ENCODE measurements at places on chromosomes 4 and X.

DNA sequence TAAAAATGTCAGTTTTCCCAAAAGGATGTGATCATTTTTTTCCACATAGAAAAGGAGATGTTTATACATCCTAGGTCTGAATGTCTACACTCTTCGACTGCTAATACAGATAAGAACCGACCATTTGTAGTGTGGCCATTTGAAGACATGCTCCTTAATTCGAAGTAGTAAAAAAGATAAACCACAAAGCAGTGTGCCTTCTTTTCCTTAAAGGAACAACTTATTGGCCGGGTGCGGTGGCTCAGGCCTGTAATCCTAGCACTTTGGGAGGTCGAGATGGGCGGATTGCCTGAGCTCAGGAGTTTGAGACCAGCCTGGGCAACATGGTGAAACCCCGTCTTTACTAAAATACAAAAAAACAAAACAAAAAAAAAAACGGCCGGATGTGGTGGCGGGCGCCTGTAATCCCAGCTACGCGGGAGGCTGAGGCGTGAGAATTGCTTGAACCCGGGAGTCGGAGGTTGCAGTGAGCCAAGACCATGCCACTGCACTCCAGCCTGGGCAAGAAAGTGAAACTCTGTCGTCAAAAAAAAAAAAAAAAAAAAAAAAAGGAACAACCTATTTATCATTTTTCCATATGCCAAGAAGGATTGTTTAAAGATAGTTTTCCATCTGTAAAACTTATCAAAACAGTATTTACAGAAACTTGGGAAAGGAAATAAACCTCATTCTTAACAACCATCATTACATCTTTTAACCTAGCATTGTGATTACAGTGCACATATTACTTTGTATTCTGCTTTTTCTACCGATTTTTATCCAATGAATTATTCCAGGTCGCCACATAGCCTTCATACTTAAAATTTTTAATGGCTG, 2.6 kb downstream of the INTS6L start:
- DNase-seq: no peak

DNA sequence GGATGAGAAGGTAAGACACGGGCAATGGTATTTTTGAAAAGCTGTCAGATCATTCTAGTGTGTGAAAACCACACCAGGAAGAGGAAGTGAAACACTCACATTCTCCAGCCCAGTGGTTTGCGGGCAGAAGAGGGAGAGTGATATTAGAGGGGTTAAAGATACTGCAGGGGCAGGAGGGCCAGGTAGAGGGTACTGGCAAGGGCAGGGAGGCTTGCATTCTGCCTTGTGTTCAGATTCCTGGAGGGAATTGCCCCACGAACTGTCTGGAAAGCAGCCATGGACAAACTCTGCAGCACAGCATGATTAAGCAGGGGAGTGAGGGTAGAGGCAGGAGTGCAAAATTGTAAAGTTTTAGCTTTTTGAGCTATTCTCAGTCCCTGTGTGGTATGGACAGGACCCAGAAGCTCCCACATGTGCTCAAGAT, 30.9 kb downstream of the NIPAL1 start:
- DNase-seq: peak; percentile 49

- no peak for DNase-seq
Measured at GRCh38 chr4:31390849-31391248, 670.7 kb downstream of the PCDH7 start.

- DNase-seq: no peak
Measured at GRCh38 chr4:187387739-187388138, 607.8 kb upstream of the ZFP42 start.

GRCh38 chr4:123073650-123074049, 151.3 kb upstream of the NUDT6 start:
- DNase-seq: no peak

GRCh38 chr4:111633663-111634266, 511.5 kb upstream of the FAM241A start:
- no peak for DNase-seq

GRCh38 chr4:7354927-7355326, 79.8 kb downstream of the PSAPL1 start:
- no peak for DNase-seq

- DNase-seq: no peak
Measured at GRCh38 chr4:143224255-143224654, 39.5 kb downstream of the USP38 start.

GRCh38 chr4:11636031-11636430, 207.3 kb upstream of the HS3ST1 start:
- DNase-seq: no peak

DNA sequence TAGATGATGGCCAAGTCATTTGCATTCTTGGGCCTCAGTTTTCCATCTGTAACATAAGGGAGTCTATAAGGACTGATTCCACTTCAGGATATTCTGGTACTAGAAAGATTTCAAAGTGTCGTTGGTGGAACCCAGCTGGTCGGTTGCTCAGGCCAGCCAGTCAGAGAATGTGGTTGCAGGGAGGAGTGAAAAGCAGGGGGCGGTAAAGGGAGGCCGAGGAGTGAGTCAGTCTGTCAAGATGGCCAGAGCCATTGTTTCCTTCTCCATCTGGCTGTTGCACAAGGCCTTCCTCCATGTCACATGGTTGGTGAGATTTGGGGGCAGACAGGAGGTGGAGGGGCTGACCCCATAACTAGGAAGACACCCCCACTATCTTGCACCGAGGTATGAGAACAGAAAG, 38.2 kb downstream of the STARD8 start:
- no peak for DNase-seq

GRCh38 chrX:153669174-153669890, 4.3 kb downstream of the PNCK start:
- DNase-seq: no peak

- no peak for DNase-seq
Measured at GRCh38 chrX:108126661-108127060, 35.1 kb downstream of the ATG4A start.

DNA sequence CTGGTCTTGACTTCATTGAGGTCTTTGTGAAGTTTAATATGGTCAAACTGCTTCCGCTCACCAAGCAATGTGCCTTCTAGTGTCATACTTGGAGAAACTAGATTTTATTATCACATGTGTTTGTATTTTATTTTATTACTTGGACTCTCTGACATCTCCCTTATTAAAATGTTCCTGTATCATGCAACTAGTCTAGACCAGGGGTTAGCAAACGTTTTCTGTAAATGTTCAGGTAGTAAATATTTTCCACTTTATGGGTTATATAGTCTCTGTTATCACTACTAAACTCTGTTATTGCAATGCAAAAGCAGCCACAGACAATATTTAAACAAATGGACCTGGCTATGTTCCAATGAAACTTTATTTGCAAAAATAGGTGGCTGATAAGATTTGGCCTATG, 443.8 kb downstream of the MID1IP1 start:
- DNase-seq: no peak

DNA sequence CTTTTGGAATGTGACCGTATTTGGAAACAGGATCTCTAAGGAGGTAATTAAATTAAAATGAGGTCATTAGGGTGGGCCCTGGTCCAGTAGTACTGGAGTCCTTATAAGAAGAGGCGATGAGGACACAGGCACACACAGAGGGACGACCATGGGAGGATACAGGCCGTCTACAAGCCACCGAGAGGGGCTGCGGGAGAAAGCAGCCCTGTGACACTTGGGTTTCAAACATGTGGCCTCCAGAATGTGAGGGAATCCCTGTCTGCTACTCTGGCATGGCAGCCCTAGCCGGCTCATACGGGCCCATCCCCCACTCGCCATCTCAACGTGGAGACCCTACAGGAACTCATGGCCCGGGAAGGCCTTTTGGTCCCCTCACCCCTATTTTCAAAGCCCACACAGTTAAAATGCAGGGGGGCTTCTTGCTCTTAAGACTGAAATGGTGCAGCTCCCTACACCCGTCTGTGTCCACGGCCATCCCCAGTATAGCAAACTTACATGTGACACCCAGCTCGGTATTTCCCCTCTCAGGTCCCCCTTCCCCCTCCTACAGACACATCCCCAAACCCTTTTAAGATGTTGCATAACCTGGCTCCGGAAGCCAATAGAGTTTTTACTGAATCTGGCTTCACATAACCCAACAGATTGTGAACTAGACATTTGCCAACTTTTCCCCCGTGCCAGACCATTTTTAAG, 124.1 kb upstream of the TBL1X start:
- no peak for DNase-seq

DNA sequence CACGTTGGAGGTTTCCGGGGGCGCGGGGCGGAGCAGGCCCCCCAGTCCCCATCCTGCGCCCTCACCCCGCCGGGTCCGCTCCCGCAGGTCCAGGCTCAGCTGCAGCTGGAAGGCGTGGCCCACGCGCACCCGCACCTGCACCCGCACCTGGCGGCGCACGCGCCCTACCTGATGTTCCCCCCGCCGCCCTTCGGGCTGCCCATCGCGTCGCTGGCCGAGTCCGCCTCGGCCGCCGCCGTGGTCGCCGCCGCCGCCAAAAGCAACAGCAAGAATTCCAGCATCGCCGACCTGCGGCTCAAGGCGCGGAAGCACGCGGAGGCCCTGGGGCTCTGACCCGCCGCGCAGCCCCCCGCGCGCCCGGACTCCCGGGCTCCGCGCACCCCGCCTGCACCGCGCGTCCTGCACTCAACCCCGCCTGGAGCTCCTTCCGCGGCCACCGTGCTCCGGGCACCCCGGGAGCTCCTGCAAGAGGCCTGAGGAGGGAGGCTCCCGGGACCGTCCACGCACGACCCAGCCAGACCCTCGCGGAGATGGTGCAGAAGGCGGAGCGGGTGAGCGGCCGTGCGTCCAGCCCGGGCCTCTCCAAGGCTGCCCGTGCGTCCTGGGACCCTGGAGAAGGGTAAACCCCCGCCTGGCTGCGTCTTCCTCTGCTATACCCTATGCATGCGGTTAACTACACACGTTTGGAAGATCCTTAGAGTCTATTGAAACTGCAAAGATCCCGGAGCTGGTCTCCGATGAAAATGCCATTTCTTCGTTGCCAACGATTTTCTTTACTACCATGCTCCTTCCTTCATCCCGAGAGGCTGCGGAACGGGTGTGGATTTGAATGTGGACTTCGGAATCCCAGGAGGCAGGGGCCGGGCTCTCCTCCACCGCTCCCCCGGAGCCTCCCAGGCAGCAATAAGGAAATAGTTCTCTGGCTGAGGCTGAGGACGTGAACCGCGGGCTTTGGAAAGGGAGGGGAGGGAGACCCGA, 14.0 kb downstream of the SHOX start:
- DNase-seq: no peak

DNA sequence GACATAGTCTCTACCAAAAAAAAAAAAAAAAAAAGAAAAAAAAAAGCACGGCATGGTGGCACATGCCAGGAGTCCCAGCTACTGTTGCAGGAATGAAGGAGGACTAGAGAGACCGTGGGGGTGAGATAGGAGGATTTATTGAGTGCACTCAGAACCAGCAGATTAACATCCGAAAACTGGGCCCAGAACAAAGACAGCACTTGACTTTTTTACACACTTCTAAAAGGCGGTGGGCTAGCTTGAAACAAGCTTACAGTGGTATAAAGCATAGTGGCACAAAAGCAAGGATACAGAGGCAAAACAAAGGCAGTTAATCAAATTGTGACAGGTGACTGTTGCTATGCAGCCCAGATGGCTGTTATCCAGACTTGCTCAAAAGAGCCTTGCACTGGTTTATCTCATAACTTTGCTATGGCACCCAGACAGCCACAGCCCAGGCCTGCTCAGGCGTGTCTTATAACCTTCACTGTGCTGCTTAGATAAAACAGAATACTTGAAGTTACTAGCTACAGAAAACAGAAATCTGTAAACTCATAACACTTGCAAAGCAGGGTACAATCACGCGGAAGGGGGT, 9.9 kb upstream of the PI4K2B start:
- no peak for DNase-seq

GRCh38 chrX:100410901-100411801, 1.1 kb upstream of the PCDH19 start:
- DNase-seq: no peak

GRCh38 chr4:53716471-53717063, 125.3 kb upstream of the LNX1 start:
- DNase-seq: no peak

GRCh38 chr4:6928081-6928480, 18.5 kb downstream of the TBC1D14 start:
- no peak for DNase-seq

GRCh38 chr4:36269101-36269500, 12.3 kb upstream of the DTHD1 start:
- DNase-seq: no peak

GRCh38 chrX:133999031-133999705, 13.8 kb upstream of the GPC3 start:
- no peak for DNase-seq

- no peak for DNase-seq
Measured at GRCh38 chr4:11611868-11612267, 183.2 kb upstream of the HS3ST1 start.

DNA sequence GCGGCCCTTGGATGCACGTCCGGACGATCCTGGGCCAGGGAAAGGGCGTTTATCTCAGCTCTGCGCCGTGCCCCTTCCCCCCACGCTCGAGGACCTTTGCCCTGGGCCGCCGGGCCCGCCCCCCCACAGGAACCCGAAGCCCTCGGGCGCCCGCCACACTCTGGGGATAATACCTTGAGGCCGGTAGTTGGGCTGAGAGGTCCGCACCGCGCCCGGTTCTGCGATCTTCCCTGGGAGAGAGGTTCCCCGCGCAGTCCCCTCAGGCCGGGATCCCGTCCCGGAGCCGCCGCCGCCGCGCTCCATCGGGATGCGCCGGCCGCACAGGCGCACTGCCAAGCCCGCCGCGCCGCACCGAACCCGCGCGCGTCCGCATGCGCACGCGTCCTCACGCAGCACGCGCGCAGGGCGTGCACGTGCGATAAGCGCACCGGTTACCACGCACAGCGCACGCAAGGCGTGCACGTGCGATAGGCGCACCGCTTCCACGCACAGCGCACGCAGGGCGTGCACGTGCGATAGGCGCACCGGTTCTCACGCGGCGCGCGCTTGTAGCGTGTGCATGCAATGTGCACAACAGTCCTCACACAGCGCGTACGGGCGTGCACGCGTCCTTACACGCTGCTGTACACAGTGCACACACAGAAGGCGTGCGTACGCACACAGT, at the start of gene MAP7D2:
Gene MAP7D2 (minus strand): TSS at position 331 of the 664 bp plus-strand sequence. CDS start 28 bp downstream, at position 303.
- no peak for DNase-seq

GRCh38 chr4:145536044-145536443, 54.4 kb downstream of the SMAD1 start:
- DNase-seq: no peak

GRCh38 chrX:138775517-138775916, 64.0 kb upstream of the FGF13 start:
- DNase-seq: no peak

GRCh38 chrX:134743091-134743490, 84.8 kb upstream of the PLAC1 start:
- no peak for DNase-seq

- DNase-seq: no peak
Measured at GRCh38 chr4:74423104-74423503, 21.8 kb upstream of the AREG start.

DNA sequence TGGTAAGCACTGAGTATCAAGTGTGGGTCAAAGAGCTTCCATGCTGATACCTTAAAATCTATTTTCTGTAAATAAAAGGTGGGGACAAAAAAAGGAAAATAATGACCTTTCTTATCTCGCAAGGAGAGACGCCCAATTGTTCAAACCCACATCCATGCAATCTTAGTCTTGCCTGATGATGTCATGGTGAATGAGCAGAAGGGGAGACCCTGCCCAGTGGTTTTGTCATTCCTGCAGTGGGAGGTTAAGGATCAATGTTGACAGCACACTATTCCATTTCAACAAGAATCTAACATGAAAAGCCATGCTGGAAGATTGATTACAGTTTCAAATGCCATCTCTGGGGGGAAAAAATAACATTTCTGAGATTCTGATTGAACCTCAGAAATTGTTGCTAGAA, 40.7 kb upstream of the PUDP start:
- DNase-seq: no peak

All from stimulated activated CD8-positive, alpha-beta memory T cell treated with anti-CD3 and anti-CD28 coated beads, Interleukin-4, amount 100 ng/mL, for 1 hour (primary cell).